ENCODE measurements at places on chromosomes 3 and 15.

GRCh38 chr3:48548729-48549705 is 7.6 kb downstream of the PFKFB4 start:
- peak; percentile 73 for DNase-seq

GRCh38 chr3:193560870-193561269 is 6.2 kb upstream of the ATP13A4 start:
- DNase-seq, result no peak

- no peak for DNase-seq
Observed at GRCh38 chr3:48684054-48684349, 1.7 kb downstream of the NCKIPSD start.

GRCh38 chr15:32657198-32657883 is 15.8 kb downstream of the SCG5 start:
- DNase-seq, result no peak

- no peak for DNase-seq
Observed at GRCh38 chr3:124137216-124137615, 145.3 kb upstream of the ROPN1 start.

DNA sequence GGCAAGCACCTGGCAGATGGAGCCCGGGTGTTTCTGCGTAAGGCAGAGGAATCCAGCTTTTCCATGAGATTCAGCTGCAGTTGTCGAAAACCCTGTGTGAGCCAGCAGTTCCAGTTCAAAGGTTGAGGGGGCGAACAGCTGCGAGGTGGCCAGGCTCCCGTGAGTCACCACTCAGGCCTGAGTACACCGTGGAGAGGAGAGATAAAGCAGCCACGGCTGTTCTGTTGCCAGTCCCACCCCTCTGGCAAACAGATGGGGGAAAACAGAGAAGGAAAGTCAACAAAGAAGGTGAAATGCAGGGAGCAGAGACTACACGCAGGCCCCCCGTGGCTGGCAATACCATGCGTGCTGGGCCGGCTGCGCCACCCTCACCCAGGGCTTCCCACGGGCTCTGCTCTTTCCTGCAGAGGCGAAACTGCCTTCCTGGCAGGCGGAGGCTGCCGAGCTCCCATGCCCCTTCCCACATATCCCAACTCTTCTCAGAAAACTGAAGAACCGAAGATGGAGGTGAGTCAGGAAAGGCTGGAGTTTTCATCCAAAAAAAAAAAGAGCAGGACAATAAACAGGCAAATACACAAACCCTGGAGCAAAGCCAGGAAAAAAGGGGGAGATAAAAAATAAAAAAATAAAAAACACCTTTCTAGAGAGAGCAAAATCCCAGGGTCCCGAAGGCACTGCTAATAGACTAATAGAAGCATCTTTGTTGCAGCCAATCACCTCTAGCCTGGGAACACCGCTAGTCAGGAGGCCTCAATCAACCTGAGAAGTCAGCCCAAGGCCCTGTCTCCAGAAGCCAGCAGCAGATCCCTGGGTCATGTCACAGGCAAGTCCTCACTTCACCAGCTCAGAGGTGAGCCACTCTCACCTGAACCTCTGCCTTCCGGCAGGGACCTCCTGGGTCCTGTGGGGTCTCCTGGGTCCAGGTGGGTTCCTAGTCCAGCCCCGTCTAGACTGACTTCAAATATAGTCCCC is 37.7 kb downstream of the FAM174B start:
- no peak for DNase-seq

GRCh38 chr15:66961901-66962300 is 103.5 kb upstream of the SMAD3 start:
- no peak for DNase-seq

DNA sequence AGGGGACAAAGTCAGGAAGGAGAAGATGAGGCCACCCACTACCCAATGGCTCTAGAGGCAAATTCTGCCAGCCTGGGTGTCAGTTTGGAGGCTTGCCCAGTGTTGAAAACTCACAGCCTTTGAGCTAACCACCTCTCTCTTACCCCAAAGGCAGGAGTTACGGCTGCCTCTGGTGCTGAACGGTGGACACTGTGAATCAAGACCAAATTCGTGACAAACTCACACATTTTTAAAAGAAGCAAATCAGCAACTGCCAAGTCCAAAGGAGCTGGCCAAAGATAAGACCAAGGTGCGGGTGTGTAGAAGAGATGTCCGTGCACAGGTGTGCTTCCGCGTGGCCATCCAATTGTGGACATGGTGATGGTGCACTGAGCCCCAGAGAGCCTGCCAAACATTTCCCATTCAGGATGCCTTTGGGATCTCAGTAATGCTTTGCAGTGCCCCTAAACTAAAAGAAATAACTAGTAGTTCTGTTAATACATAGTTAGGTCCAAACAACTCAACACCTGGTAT is 74.6 kb downstream of the FAM174B start:
- DNase-seq, result no peak

GRCh38 chr15:42915654-42916315 is 4.8 kb downstream of the TTBK2 start:
- no peak for DNase-seq

- DNase-seq, result no peak
Observed at GRCh38 chr15:67506775-67507747, 13.9 kb upstream of the C15orf61 start.
